Immature natural killer cell (primary cell): ENCODE measurements at places on chromosomes 6 and 20. TPM values are rescaled to one million over a fixed set of nuclear protein-coding genes. Genes with fewer than 3 reads are reported as not detected.

DNA sequence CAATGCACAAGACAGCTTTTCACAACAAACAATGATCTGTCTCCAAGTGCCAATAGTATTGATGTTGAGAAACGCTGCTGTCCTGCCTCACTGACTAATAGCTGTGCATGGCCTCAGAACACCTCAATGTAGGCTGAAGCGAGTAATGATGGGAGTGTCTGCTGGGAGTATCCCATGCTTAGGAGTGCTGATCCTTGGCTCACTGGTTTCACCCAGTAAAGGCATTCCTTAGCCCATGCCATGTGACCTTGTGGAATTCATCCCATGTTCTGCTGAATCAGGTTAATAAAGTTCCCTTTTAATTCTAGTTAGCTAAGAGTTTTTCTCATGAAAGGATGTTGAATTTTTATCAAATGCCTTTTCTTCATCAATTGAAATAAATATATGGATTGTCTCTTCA, 3.8 kb upstream of the WFDC12 start:
- no peak for DNase-seq

DNA sequence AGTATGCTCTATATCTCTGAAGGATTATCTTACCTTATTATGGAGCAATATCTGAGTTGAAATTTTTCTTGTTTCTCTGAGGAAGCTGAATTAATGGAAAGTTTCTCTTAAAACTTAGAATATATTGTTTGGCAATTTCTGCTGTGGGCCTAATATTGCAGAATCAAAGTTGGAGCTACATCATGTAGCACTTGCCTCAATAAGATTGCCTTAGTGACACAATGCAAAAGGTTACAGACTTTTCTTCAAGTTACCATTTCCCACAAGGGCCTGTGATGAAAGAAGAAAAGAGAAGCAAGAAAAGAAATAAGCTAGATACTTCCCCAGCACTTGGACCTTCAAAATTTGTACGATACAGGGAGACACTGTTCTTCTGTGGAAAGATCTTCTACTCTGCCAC, 151.2 kb downstream of the SOBP start:
- no peak for DNase-seq

The TBXT gene
- 0.26 TPM for polyA plus RNA-seq

The TOX2 gene
- 2.4 TPM for polyA plus RNA-seq

The GHRH gene
- not detected for polyA plus RNA-seq

GRCh38 chr6:163165155-163165910, 249.2 kb upstream of the QKI start:
- no peak for DNase-seq

DNA sequence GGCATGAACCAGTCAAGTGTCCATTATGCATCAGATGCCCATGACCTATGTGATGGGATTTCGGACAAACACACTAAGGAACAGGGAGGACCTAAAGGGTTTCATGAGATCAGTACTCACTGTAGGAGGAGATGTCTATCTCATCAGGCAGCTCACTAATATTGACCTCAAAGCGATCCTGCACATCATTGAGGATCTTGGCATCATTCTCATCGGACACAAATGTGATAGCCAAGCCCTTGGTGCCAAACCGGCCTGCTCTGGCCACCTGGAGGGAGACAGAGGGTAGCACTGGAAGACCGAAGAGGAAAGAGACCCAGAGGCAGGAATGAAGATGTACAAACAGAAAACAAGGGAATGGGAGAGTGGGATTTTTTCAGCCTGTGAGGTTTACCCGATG, 1.9 kb downstream of the MCCD1 start:
- no peak for DNase-seq

The POPDC3 gene
- polyA plus RNA-seq: not detected

The PERP gene
- polyA plus RNA-seq: 0.46 TPM
